Fibroblast of the aortic adventitia (primary cell): ENCODE measurements at places on chromosomes 16 and 17. TPM values are rescaled to one million over a fixed set of nuclear protein-coding genes. Genes with fewer than 3 reads are reported as not detected.
A peak's percentile ranks its signal among the peaks of the same experiment; 100 is the strongest.

- DNase-seq, result no peak
Measured at GRCh38 chr17:3695723-3696411, at the start of gene P2RX5. P2RX5 (minus strand) TSS chr17:3696155; CDS start chr17:3696005, 150 bp downstream.

DNA sequence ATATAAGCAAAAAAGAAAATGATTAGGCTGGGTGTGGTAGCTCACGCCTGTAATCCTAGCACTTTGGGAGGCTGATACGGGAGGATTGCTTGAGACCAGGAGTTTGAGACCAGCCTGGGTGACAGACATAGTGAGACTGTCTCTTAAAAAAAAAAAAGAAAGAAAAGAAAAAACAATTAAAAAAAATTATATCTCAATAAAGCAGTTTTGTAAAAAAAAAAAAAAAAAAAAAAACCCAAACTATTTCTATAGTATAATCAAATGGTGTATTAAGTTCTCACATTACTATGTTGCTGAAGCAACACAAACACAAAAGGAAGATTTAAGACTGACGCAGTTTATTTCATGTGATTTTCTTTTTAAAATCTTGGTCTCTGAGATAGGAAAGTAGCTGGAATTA lies 140.5 kb downstream of the TRIM37 start:
- DNase-seq, result no peak

DNA sequence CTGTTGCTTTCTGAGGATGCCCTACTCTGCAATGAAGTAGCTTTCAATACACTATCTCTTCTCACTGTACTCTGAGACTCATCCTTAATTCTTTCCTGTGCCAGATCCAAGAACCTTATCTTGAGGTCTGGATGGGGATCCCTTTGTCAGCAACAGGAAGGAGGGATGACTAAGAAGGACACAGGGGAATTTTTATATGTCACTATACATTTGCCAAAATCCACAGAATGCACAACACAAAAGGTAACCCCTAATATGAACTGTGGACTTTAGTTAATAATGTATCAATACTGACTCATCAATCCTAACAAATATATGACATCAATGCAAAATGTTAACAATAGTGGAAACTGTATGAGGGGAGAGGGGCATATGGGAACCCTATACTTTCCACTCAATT lies 4.7 kb upstream of the RBBP6 start:
- peak; percentile 23 for DNase-seq

GRCh38 chr16:50038756-50039529 lies 13.9 kb downstream of the CNEP1R1 start:
- DNase-seq, result no peak

DNA sequence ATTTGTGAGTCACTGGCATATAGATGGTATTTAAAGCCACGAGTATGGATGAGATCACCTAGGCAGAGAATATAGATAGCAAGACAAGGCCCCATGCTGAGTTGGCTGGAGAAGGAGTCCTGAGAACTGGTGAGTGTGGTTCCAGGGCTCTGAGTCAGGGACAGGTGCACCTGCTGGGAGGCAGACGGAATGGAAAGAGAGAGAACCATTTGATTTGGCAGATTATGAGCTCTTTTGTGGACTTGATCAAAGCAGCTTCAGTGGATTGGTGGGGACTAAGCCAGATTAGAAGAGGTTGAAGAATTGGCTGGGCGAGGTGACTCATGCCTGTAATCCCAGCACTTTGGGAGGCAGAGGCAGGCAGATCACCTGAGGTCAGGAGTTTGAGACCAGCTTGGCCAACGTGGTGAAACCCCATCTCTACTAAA lies 4.3 kb upstream of the C16orf92 start:
- DNase-seq, result no peak

- no peak for DNase-seq
Measured at GRCh38 chr17:57819285-57819684, 30.6 kb downstream of the MRPS23 start.

DNA sequence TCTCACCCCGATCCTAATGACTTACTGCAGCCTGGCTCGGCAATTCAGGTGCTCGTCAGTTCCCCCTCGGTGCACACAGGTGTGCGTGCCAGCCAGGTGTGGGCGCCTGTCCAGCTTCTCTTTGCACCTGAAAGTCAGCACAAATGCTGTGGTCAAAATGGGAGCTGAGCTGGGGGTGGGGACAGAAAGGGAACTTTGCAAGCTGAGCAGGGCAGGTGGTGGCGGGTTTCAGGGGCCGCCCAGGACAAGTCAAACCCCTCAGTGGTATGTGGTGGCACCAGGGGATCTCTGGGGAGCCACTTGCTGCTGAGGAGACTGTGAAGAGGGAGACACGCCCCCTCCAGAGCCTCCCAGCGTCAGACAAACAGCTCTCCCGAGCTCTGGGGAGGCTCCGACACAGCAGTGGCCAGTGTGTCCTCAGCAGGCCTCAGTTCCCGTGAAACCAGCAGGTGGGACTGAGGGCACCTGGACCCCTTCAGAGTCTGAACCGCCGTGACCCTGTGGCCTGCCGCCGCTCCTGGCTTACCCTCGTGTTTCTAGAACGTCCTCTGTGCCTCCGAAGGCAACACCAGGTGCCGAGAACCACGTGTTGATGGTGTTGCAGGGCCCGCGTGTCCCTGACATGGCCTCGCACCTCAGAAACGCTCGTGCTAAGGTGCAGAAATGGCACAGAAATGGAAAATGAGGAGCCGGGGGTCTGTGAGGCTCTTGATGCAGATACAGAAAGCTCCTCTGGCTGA lies 233.5 kb upstream of the TNRC6C start:
- no peak for DNase-seq

- DNase-seq, result no peak
Measured at GRCh38 chr16:78984887-78985464, 615.6 kb downstream of the MAF start.

DNA sequence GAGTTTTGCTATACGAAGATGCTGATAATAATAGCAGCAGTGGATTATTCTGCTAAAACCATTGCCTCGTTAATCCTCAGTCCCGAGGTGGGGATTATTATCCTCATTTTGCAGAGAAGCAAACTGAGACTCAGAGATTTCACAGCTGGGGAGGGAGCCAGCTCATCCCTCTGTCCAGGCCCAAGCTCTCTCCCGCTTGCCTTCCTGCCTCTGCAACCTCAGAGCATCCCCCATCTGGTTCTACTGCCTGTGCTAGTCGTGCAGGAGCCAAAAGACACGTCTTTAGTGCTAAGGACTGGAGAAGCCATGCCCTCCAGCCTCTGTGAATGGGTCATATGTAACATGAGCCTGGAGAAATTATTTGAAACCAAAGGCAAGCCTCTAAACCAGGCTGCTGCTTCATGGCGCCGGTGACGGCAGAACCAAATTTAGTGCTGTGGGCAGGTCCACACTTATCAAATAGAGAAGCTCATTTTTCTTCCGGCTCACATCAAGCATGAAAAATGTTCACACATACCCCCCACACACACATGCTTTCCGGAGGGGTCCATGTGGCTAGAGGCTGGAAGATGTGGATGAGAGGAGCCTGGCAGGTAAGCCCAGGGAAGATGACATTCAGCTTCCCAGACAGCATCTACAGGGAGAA lies 13.5 kb downstream of the MAPT start:
- no peak for DNase-seq

- DNase-seq, result no peak
Measured at GRCh38 chr16:84597528-84597896, 20.4 kb downstream of the COTL1 start.

DNA sequence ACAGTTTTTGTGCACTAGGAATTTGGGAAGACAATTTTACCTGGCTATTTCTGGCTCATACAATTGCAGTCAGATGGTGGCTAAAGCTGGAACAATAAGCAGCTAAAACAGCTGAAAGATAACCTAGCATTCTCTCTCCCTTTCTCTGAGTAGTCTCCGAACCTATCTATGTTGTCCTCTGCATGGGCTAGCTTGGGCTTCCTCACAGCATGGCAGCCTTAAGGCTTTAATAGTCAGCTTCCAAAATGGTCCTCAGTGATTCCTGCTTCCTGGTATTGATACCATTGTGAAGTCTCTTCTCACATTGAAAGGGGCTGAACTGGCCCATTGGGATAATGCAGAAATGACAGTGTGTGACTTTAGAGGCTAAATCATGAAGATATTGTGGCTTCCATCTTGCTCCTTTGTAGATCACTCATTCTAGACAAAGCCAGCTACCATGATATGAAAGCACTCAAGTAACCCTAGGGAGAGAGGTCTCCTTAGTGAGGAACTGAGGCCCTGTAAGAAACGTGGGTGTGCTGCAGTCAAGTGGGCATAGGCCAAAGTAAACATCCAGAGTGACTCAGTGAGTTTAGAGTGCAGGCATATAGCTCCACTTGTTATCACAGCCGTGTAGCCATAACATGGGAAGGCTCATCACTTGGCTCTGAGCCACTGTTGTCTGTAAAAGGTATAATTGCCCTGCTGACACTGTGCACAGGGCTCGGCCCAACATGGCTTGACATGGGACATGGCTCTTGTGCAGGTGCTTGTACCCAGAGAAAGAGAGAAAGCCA lies 5.5 kb upstream of the VKORC1 start:
- peak; percentile 30 for DNase-seq

- no peak for DNase-seq
Measured at GRCh38 chr17:72719578-72720493, 372.7 kb downstream of the SLC39A11 start.

DNA sequence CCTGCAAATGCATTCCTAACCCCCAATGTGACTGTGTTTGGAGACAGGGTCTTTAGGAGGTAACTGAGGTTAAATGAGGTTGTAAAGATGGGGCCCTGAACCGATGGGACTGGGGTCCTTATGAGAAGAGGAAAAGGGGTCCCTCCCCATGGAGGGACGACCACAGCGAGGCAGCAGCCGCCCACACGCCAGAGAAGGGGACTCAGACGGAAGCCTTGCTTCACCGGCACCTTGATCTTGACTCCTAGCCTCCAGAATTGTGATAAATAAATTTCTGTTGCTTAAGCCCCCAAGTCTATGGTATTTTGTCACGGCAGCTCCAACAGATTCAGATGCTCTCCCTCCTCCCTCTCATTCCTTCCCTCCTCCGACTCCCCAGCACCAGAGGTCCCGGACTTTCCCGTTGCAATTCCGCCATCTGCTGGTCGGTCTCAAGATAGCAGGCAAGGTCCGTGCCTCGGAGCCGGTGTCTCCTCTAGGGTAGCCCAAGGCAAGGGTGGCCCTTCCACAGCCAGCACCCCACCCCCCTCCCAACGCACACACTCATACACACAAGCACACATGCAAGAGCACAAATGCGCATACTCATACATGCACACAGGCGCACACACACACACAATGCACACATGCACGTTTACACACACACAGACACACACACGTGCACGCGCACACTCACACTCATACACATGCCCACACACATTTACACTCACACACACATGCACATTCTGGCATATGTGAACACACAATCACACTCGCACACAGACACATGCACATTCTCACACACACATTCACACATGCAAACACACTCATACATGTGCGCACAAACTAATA lies 23.1 kb upstream of the C16orf78 start:
- DNase-seq, result peak; percentile 45

- DNase-seq, result peak; percentile 72
Measured at GRCh38 chr16:19601083-19601976, 45.8 kb downstream of the VPS35L start.

DNA sequence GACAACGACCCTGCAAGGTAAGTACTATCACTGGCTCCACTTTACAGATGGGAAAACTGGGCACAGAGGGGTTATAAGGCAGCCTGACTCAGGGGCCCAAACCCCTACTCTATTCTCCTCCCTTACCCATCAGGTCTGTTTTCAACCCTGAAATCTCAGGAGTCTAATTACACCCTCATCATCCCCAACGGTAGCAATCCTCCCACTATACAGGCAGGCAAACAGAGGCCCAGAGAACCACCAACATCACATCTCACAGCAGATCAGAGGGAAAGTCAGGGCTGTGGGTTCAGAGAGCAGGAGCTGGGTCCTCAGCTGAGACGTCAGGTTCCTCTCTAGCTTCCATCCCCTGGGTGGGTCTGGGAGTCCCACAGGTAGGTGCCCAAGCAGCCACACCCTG lies 16.5 kb downstream of the JUP start:
- DNase-seq, result no peak

GRCh38 chr17:42363767-42364585 lies 24.3 kb downstream of the STAT3 start:
- peak; percentile 88 for DNase-seq

GRCh38 chr16:16014329-16015224 lies 65.2 kb downstream of the ABCC1 start:
- DNase-seq, result peak; percentile 66

DNA sequence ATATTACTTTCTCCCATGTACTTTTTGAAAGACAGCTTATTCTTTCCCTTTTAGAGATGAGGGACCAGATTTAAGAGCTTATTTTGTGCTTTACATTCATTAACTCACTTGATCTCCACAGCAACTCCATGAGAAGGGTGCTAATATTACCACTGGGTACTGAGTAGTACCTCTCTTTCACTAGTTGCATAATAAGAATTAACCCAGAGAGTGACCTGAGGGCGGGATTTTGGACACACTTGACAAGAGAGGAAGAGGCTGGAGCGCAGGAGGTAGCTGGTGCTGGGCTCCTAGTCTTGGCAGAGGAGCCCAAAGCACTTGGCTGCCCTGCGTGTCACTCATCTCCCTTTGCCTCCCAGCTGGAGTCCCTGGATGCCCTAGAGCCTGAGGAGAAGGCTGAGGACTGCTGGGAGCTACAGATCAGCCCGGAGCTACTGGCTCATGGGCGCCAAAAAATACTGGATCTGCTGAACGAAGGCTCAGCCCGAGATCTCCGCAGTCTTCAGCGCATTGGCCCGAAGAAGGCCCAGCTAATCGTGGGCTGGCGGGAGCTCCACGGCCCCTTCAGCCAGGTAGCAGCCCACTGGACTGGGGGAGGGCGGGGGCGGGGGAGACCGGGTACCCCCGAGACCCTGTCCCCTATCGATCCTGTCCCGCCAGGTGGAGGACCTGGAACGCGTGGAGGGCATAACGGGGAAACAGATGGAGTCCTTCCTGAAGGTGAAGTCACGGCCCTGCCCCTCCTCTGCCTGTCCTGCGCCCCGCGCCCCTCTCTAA lies 1.7 kb upstream of the MAZ start:
- DNase-seq, result peak; percentile 47

Gene PNPO
- 44.9 and 198 TPM in 2 replicates for total RNA-seq

Gene CORO6
- total RNA-seq, result 5.5 and 8.3 TPM in 2 replicates

Gene TAC4
- total RNA-seq, result not detected in 2 replicates

Gene KRTAP9-8
- total RNA-seq, result not detected in 2 replicates

Gene PABPN1L
- not detected in 2 replicates for total RNA-seq

Gene ANKRD40CL
- total RNA-seq, result not detected in 2 replicates

Gene RNF222
- not detected in 2 replicates for total RNA-seq

Gene C17orf107
- 3.8 and 4.5 TPM in 2 replicates for total RNA-seq

Gene DHRS7C
- not detected in 2 replicates for total RNA-seq

Gene SOST
- total RNA-seq, result 0.09 TPM in 1 of 2 replicates, not detected in the other

Gene MMP2
- 1,244 and 1,884 TPM in 2 replicates for total RNA-seq

Gene KRT36
- total RNA-seq, result not detected in 2 replicates

Gene ITGAD
- total RNA-seq, result not detected in 2 replicates

Gene MTSS2
- 8.3 and 24.0 TPM in 2 replicates for total RNA-seq
